ENCODE measurements at places on chromosomes 4 and X.

GRCh38 chr4:49044270-49044669, 58.2 kb downstream of the CWH43 start:
- no peak for DNase-seq

DNA sequence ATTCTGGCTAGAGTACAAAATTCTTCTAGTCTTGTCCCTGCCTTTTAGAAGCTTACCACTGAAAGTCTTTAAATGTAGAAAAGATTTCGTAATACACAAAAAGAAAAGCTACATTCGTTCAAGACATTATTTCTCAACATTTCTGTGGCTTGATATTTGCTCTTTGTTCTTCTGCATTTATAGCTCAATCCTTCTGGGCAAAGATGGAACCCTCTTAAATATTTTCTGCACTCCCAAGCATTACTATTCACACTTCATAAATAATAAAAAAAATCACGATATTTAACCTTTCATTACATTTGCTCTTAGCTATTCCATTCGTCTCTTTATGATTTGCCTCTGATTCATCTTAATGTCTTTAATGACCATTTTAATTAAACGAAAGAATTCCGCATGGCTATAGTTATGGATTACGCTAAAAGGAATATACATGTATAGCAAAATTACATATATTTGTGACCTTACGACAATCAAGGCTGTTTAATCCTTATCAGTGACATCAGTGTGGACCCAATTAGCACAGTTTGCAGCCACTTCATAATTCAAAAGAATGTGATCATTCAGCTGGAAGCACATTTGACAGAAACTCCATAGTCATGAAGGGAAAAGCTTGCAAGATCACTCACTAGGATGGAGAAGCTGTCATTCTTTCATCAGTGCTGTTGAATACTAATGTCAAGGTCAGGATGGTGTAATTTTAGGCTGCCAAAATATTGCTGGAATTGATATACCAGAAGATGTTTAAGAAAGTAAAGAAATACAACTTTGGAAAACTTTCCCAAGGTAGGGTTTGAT, 1075.0 kb upstream of the TENM3 start:
- DNase-seq: no peak

- DNase-seq: no peak
These were observed 11.3 kb downstream of the MAGEB6 start for GRCh38 chrX:26203561-26203960.

- DNase-seq: no peak
These were observed 407 bp downstream of the IL13RA1 start for GRCh38 chrX:118727686-118728339.

DNA sequence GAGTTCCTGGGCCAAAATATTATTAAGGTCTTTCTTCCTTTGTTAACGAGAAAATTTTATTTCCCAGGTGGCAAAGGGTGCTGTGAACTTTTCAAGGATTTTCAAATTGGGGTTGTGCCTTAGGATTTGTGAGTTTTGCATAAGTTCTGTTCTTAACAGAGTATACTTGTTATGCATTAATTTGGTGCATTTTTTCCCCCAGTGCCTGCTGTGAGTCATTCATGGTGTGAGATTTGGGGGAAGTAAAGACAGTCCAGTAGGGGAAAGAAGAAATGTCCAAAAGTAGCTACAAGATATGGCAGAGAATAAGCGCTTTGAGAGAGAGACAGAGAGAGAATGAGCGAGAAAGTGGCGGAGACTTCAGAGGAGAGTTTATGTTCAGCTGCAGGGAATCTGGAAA, 239.2 kb downstream of the ARHGAP10 start:
- DNase-seq: no peak

All from AG04449 (cell line).